HFFc6 (cell line): ENCODE measurements at places on chromosomes 4 and X. TPM values are rescaled to one million over a fixed set of nuclear protein-coding genes. Genes with fewer than 3 reads are reported as not detected.
A peak's percentile ranks its signal among the peaks of the same experiment; 100 is the strongest.

The KLHL4 gene
- not detected in 2 replicates for total RNA-seq

DNA sequence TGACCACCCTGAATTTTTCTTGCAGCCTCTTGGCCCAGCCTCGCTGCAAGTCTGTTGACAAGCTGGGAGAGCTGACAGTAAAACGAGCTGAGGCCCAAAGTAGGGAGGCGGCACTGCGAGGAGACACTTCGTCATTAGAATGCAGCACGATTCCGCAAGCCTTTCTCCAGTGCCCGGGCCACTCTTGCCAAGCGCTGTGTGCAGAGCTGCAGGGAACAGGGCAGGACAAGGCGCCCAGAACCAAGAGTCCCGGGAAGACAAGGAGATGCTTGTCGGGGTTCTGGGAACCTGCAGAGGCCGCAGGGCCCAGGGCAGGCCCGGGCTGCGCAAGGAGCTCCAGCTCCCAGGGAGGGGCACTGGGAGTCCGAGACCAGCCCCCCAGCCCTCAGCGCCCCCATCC is 187.1 kb downstream of the BCOR start:
- DNase-seq, result no peak

The TMSB15B gene
- 2.1 to 5.1 TPM (median 4.1 TPM) in 3 replicates for total RNA-seq

The SPANXA2 gene
- 1.3 to 207 TPM in 2 of 3 replicates, not detected in the other for total RNA-seq

DNA sequence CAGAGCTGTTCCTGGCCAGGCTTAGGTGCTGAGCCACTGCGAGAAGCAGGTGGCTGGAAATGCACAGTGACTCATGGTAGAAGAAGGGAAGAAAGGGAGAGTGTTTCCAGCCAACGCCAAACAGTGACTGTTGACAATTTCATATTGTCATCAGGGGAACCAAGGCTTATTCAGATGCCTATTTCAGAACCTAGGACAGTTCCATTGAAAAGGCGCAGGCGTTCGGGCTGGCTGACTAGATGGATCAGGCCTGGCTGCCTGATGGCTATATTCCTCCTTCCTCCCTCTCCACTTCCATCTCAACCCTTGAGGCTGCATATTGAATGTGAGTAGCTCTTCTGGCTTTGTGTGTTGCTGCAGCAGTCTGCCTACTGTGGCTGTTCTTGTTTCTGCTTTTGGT is 73.0 kb upstream of the FRMPD4 start:
- no peak for DNase-seq

The GATA1 gene
- total RNA-seq, result not detected in 3 replicates

The IRS4 gene
- not detected in 3 replicates for total RNA-seq

- DNase-seq, result no peak
Measured at GRCh38 chr4:55386840-55387239, 8.9 kb upstream of the TMEM165 start.

DNA sequence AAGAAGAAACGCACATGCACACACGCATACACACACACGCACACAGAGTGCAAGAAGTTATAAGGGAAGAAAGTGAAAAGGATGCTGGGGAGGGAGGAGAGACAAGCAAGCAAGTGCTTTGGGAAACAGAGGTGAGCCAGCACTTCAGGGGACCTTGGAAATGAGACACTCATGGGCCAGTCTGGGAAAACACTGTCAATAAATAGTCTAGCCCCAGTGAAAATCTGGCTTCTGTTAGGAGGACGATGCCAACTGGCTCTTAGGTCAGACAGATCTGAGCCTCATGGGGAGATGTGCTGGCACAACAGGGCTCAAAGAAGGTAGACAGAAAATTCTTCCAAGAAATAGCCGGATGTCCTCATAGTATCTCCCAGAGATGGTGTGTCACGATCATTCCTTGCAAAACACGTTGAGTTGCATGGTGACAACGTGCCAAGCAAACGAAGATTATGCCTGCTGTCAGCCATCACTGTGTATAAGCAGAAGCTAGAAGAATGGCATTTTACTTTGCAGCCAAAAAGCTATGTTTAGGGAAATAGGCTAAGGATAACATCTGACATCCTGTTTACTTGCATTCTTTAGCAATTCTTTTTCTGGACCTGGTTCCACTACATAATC is 557 bp upstream of the ARHGEF6 start:
- peak; percentile 25 for DNase-seq

The CFI gene
- not detected in 3 replicates for total RNA-seq

The TMEM144 gene
- total RNA-seq, result 0.26 to 0.64 TPM (median 0.36 TPM) in 3 replicates

DNA sequence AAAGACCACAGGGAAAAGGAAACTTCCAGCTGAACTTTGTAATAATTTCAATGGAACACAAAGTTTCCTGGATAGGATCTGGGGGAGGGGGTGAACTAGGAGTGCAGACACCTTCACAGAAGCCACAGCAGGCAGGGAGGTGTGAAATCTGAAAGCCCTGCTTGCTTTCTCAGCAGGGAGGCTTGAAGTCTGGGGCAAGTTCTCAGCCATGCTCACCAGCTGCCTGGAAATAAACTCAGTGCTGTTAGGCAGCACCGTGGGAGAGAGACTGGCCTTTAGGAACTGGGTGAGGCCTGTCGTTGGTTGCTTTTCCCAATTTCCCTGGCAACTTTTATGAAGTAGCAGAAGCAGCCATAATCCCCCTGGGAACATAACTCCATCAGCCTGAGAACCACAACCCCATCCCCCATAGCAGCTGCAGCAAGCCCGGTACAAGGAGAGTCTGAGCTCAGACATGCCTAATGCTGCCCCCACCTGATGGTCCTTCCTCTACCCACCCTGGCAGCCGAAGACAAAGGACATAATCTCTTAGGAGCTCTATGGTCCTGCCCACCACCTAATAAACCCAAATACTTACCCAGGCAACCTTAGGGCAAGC is 39.2 kb upstream of the NMU start:
- no peak for DNase-seq

GRCh38 chr4:25487155-25487554 is 110.1 kb downstream of the ANAPC4 start:
- DNase-seq, result no peak

The HNRNPDL gene
- total RNA-seq, result 207 to 260 TPM (median 249 TPM) in 3 replicates

GRCh38 chr4:57249083-57249482 is 138.9 kb upstream of the IGFBP7 start:
- no peak for DNase-seq

GRCh38 chr4:25440478-25441030 is 63.5 kb downstream of the ANAPC4 start:
- DNase-seq, result no peak

DNA sequence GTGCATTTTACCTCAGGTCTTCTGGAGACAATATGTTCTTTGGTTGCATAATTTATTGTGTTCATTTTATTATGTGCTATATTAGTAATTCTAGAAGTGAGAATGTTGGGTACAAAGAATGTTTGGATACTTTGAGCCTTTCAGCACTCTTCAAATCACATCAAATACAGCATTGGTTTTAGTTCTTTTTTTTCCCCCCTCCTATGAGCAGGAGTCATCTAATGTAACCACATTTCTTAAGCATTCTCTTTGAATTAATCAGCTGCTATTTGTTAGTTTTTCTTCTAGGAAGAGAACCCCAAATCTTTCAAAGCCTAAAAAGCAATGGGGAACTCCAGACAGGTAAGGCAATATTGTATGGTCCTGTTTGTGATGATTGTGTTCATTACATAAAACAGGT is 46.7 kb downstream of the ARL9 start:
- no peak for DNase-seq

- DNase-seq, result no peak
Measured at GRCh38 chr4:97770222-97770621, 373.1 kb downstream of the STPG2 start.

DNA sequence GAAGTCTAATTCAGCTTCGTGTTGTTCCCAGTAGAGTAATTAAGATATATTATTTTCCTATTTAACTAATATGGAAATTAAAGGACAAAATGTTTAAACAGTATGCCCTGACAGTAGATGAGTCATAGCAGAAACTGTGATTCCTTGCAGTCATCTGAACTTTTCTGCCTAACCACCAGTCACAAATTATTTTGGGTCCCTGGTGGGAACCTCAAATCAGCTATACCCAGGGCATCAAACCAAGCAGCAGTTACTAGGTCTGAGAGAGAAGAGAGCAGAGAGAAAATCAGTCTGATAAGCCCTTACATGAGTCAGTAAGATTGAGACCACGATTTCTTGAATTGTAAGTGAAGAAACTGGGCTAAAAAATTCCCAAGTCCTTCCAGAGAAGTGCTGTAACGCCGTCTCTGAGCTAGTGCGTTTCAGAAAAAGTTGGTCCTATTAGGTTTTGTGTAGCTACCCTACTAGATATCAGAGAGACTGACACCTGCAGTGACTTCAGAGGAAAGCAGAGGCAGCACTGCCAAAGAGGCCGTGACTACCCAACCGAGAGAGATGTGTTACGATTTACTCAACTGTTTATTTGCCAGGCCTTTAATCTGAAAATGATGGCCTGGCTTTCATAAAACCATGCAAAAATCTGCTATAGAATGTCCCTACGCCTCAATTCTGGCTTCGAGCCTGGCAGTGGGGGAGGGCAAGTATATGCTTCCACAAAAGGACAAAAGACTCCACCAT is 21.7 kb upstream of the GPM6A start:
- no peak for DNase-seq

DNA sequence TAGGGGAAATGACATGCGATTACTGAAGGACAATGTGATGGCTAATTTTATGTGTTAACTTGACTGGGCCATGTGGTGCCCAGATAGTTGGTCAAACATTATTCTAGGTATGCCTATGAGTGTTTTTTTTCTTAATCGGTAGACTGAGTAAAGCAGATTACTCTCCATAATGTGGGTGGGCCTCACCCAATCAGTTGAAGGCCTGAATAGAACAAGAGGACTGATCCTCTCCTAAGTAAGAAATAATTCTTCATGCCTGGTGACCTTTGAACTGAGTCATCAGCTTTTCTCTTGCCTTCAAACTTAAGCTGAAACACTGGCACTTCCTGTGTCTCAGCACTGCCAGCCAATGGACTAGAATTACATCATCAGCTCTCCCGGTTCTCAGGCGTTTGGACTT is 164.0 kb upstream of the FGF13 start:
- DNase-seq, result no peak

GRCh38 chrX:15681433-15681832 is 16.8 kb upstream of the CLTRN start:
- DNase-seq, result no peak

The CPE gene
- 0.13 TPM in 1 of 3 replicates, not detected in the others for total RNA-seq

The HTATSF1 gene
- total RNA-seq, result 28.9 to 36.5 TPM (median 33.3 TPM) in 3 replicates

DNA sequence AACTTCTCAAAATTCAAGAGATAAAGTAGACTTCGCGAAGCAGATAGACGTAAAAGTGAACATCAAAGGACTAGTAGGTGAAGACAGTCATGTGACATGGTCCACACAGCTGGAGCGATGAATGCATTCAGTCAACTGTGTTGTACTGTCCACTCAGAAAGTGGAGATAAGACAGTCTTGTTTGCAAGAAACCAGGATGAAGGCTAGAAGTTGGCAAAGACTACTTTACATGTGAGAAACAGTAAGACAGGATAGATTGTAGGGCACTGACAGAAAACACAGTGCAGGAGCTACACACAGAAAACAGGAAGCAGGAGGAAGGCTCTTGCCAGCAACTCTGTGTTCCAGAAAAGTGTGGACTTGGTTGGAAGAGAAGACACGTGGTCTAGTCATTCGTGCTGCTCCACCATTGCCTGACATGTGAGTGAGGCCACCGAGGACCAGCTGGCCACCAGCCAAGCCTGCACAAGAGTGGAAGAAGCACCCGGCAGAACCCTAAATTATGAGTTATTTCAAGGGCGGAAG is 78.9 kb downstream of the FAT1 start:
- no peak for DNase-seq

DNA sequence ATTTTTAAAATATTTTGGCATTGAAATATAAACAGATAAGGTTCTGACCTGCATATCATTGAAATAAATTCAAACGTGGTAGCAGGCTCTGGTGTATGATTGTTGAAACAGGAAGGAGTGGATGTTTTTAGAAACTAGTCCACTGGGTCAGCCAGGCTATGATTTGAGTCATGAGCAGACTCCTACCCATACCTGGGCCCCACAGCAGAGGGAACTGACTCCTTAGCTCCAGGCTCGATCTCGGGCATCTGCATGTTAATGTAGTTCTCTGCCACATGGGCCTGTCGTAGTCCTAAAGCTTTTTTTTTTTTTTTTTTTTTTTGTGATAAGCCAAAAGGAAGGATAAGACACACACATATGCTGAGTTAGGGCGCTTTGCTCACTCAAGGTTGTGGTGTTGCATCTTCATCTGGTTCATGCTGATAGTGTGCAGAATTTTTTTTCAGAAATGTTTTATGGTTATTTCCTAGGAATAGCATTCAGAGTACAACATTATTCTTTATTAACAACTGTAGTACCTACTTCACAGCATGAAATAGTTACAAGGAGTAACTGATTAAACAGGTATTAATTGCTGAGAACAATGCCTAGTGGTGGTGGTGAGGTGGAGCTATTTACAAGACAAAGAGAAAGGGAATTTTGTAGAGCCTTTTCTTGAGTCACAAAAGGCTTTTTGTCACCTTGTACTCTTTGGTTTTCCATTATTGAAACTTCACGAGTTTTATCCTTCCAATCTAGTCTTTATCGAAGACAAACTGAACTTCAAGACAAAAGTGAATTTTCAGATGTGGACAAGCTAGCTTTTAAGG is 27.3 kb downstream of the OFD1 start:
- DNase-seq, result no peak

DNA sequence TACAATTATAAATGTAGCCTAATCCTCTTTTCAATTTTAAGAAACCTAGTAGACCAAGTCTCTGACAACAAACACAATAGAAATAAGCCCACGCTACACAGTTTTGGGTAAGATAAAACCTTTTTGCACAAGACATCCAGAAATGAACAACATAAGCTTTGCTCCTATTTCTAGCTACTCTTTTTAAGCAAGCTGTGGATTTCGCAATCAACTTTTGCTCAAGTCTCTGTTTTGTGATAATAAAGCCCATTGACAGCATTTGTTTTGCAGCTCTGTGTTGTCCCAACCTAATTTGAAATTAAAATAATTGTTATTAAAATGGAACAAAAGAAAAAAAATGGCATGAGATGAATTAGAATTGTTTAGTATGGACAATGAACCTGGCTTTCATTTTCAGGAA is 287.9 kb upstream of the PUDP start:
- no peak for DNase-seq

The NKRF gene
- 8.2 to 11.2 TPM (median 9.8 TPM) in 3 replicates for total RNA-seq

The CCNQ gene
- 26.1 to 30.5 TPM (median 29.9 TPM) in 3 replicates for total RNA-seq

DNA sequence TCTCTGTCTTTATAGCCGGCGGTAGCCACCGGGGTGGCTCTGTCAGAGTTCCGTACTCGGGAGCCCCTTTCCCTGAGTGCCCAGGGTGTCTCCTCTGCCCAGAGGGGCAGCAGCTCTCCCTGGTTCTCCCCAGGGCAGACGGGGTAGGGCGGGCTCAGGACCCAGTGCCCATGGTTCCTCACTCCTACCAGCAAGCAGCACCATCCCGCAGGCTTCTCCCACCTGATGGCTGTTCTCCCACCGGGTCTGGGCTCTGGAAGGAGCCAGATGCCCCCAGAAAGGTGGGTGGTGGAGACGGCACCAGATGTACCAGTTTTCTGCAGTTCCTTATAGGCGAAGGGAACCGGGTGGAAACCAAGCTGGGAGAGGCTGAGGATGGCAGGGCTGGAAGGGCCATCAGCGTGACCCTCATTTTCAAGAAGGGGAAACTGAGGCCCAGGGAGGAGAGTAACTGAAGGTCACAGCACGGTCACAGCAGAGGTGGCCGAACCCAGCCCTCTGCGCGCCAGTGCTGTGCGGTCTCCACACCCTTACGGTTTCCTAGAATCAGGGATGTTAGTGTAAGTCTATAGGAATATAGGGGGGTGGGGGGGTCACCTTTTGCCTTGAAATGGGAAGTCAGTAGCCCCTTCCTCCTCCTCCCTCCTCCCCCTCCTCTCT is 198.7 kb downstream of the AFAP1 start:
- no peak for DNase-seq

The HPGD gene
- total RNA-seq, result not detected in 3 replicates

- peak; percentile 3 for DNase-seq
Measured at GRCh38 chrX:103477496-103477895, 41.8 kb downstream of the RAB40A start.

GRCh38 chr4:48234575-48234974 is 35.1 kb downstream of the TEC start:
- DNase-seq, result no peak
